ENCODE measurements at places on chromosomes 6 and 20.
A peak's percentile ranks its signal among the peaks of the same experiment; 100 is the strongest.

GRCh38 chr6:161249327-161249726, 24.5 kb downstream of the AGPAT4 start:
- DNase-seq, result no peak

GRCh38 chr6:4139272-4139671, 3.9 kb upstream of the ECI2 start:
- no peak for DNase-seq

DNA sequence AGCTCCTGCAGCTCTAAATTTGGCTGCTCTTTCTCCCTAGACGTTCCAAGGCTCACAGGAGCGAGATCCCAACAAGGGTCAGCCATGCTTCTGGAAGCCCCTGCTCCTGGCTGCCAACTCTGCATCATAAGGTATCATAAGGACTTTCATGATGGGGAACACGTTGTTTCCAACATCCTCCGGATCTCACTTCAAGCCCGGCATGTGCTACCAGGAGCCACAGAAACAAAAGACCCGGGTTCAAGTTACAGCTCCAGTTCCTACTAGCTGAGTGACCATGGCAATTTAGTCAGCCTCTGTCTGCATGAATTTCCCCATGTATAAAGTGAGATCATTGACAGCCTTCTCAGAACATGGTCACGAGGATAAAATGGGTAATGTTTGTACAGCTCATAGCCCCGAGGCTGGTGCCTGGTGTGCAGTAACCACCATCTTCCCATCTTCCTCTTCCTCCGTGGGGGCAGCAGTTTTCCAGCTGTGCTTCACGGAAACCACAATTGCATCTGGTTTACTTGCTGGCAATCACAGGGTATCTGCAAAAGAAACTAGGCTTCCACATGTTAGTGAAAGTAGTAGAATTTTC, 209.0 kb upstream of the ECI2 start:
- DNase-seq, result no peak

- DNase-seq, result no peak
Measured at GRCh38 chr6:41038205-41038604, 816 bp downstream of the UNC5CL start.

- no peak for DNase-seq
Measured at GRCh38 chr6:84078335-84078734, 44.8 kb downstream of the MRAP2 start.

GRCh38 chr6:130933712-130934200, 106.5 kb downstream of the SMLR1 start:
- DNase-seq, result peak; percentile 70

DNA sequence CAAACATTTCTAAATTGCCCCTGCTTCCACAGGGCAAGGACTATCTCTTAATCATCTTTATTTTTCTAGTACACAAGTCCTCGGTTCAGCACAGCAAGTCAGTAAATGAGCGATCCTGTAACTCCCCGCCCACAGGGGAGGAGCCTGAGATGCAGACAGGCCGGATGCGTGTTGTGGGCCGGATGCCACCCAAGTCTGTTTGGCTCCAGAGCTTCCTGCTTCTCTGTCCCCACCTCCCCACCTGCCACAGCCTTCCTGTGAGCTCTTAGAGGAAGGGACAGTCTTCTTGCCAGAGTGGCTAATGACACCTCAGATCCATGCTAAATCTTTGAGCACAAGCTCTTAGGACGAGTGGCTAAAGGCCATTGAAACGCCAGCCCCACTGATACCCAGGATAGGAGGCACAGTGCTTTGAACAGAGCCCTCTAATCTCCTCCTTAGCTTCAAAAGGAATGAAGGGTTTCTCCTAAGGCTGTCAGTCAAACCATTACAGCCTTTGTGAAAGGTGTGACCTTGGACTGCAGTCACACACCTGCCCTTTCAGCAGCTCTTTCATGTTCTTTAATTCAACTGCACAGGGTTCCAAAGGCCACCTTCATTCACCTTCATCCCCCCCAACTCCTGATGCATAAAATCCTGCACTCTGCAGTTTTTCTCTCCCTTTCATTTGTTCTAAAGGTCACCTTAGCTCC, 264.3 kb downstream of the TFAP2C start:
- no peak for DNase-seq

DNA sequence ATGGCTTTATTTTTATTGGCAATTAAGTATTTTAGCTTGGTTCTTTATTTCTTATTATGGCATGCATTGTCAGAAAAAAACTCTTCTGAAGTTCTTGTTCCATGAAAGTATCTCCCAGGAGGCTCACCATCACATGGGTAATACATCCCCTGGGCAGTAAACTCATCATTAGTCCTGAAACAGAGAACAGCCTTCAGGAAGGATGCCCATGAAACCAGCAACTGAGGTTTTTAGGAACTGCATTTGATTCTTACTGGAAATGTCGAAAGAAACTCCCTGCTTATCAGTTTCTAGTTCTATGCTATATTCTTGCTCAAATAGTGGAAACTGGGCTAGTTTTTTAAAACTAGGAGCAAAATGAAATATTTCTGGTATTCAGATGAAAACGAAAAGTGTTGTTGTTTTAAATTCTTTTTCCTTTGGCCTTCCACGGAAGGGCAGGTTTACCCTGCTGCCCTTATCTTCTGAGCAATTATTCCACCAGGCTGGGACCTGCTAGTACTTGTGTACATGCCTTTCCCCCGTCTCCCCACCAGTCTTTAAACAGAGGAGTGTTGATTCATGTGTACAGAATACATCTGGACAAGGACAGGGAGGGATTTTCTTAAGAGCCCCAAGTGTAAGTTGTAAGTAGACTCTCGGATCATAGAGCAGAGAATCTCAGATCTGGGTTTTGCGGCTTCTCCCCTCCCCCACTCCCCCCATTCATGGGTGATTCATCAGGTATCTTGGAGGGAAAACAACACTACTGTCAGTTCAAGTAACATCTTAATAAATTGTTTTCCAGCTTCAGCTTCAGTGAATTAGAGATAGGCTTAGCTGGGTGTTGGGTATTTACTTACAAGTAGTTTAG, 81.5 kb downstream of the RTN4IP1 start:
- DNase-seq, result peak; percentile 58

DNA sequence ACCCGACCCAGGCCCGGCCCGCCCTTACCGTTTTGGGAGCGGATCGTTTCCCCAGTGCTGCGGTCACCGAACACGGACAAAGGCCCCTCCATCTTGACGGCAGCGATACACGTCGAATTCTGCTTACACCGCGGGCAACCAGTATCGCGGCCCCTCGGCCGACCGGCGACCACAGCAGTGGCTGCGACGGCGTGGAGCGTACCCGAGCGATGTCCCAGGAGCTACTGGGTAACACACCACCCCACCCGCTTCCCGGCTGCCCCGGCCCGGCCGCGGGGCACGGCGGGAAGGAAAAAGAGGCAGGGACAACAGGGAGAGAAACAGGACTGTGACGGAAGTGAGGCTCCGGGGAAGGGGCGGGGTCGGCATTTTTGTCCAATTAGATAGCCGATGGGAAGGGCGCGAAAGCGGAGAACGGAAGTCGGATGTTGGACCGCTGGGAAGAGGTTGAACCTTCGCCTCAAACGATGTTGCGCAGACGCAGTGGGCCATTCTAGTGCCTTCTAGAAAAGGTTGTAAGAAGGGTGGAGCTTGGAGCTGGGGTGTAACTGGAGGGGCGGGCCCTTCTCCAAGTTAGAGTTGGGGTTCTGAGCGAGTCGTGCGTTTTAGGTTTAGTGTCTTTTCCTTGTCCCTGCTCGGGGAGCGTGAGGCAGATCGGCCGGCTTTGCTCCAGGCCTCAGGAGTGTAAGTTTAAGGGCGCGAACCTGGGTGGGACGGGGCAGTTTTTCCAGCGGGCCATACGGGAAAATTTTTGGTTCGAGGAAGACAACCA, at the start of gene TCP1:
TSS of gene TCP1 (minus strand) at position 226 of the 772 bp plus-strand sequence. CDS start at position 92, 134 bp downstream.
- peak; percentile 100 for DNase-seq

- no peak for DNase-seq
Measured at GRCh38 chr6:85975957-85976356, 333.3 kb upstream of the SYNCRIP start.

DNA sequence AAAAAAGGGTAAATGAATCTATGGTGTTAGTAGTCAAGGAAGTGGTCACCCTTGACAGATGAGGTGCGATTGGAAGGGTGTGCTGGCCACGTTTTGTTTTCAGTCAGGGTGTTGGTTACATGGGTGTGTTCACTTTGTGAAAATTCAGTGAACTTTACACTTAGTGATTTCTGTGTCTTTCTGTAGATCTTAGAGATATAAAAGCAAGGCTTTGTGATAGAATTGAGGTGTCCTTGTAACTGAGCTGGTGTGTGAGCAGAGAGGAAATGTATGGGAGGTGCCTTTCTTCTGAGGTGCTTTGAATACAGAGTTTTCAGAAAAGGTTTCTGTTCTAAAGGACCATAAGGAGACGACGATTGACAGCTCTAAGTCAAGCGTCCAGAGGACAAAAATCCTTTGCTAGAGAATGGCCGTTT, 90.5 kb downstream of the SAMD3 start:
- no peak for DNase-seq

DNA sequence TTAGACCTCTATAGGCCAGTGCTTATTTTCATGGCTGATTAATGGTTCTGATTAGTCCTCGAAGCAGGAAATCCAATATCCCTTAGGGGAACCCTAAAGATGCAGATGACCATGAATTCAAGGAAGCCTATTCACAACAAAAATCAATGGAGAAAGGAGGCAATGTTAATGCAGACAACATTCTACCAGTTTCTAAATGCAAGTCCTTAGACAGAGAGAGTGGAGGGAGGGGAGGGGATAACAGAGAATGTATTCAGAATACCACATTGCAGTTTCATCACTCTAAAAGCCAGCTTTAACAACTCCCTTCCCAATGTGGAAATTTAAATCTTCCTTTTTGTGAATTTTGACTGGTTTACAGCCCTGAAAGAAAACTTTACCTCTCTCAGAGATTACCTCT, 87.1 kb upstream of the POU3F2 start:
- DNase-seq, result no peak

DNA sequence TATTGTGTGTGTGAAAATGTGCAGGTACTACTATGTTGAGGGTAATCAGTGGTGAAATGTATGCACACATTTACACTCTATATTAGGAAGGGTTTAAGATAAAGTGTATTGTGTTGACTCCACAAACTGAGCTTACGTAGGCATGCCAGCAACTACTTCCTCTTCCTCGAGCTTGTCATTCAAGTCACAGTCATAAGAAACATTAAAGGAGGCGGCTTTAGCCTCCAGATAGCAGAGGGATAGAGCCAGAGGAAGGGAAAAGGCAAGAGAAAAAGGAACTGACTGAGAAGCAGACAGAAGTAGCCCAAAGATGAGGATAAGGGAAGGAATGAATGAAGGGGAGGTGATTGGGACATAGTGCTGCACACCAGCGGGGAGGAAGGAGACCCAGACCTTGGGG, 55.2 kb downstream of the SMLR1 start:
- no peak for DNase-seq

DNA sequence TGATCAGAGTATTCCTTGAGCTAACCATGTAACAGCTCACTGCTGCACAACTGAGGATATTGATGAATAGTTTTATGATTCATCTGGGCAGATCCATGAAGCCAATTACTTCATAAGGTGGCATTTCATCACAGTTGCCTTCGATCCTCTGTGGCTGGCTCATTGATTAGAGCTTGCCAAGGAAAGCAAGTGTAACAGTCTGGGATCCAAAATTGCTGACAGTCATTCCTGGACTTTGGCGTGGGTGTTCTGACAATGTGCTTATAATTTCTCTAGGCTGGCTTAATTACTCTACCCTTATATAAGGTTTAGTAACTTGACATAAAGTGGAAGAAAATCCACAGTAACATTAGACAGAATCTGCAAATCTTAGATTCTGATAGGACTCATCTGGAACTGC, 551.3 kb upstream of the CDH4 start:
- no peak for DNase-seq

- no peak for DNase-seq
Measured at GRCh38 chr20:50295762-50296449, 105.3 kb downstream of the CEBPB start.

DNA sequence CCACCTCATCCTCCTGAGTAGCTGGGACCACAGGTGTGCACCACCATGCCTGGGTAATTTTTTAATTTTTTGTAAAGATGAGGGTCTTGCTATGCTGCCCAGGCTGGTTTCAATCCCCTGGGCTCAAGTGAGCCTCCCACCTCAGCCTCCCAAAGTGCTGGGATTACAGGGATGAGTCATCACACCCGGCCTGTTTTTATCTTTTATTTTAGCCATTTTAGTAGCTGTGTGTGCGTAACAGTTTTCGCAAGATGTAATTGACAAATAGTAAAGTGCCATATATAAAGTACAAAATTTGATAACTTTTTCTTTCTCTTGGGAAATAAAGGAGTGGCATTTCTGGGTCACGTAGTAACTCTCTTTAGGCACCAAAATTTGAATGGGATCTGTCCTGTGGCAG, 21.4 kb downstream of the SNAI1 start:
- DNase-seq, result no peak

DNA sequence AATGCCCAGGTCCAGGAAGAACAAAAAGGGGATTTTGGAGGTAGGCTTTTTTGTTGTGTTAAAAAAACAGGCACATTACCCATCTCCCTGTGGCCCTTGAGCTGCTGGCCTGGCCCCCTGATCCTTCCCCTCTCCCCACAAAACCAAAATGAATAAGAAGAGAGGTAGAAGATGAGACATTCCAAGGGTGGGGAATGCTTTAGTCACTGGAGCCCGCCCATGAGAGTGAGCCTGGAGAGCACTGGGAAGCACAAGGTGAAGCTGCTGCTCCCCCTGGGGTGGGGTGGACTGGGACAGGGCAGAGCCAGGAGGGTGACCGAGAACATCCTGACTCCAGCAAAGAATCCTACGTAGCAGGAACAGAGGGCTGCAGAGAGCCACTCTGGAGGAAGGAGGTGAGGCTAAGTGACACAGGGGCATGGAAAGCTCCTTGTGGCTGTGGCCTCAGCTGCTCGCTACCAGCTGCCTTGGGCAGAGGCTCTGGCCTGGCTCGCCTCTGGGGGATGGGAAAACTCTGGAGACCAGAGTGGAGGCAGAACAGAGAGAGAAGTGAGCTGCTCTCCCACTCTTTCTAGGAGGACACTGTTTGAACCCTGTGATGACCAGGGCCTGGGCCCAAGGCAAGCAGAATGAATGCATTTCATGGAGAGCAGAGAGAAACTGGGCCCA, 48.3 kb downstream of the AKAP7 start:
- DNase-seq, result no peak

DNA sequence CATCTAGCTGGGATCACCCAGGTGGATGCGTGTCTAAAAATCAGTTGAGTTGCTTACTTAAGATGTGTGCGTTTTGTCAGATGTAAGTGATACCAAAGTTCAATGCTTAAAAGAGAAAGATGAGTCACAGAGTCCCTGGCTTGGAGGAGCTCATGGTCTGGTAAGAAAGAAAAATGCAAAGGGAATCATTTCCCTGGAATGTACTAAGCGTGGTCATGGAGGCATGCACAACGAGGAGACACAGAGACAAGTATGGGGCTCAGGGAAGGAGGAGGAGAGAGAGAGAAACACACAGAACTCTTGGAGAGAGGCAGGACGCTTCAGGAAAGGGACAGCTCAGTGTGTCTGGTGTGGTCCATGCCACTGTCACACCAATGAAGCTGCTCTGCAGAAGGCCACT, 186.9 kb upstream of the GMDS start:
- peak; percentile 77 for DNase-seq

DNA sequence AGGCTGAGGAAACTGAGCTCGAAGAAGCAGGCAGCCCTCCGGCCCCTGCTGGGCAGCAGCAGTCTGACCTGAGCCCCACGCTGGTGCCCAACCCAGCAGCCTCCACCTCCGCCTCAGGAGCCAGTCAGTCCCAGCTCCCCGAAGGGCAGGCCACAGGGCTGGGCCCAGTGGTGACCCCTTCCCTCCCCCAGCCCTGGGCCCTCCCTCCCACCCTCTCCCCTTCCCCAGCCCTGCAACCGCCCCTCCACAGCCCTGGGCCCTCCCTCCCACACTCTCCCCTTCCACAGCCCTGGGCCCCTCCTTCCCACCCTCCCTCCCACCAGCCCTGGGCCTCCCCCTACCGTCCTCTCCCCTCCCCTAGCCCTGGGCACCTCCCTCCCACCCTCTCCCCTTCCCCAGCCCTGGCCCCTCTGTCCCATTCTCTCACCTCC, 115.0 kb downstream of the TAF4 start:
- no peak for DNase-seq

All from SJSA1 (cell line).